Stimulated activated naive CD4-positive, alpha-beta T cell treated with Interleukin-2 at 50 U/mL for 16 hours (primary cell): ENCODE measurements at places on chromosomes 1 and 21.

DNA sequence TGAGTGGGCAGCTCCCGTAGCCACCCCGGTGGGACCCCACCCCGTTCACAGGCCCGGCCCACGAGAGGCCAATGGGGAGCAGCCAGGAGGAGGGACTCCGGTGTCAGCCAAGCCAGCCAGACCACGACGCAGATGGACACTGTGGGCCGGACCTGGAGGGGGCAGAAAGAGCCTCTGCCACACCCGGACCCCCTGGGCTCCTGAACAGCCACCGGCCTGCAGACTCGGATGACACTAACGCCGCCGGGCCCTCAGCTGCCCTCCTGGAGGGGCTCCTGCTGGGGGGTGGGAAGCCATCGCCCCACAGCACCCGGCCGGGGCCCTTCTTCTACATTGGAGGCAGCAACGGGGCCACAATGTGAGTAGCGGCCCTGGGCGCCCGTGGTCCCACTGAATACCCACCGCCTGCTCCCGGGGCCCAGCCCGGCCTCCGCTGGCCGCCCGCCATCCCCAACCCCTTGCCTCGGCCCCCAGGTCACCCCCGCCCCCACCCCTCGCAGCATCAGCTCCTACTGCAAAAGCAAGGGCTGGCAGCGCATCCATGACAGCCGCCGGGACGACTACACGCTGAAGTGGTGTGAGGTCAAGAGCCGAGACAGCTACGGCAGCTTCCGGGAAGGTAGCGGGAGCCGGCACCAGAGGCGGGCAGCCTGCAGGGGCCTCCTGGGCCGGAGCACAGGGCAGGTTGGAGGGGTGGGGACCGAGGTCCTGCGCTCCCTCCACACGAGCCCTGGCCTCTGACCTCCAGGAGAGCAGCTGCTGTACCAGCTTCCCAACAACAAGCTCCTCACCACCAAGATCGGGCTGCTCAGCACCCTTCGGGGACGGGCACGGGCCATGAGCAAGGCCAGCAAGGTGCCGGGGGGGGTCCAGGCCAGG, 6.5 kb downstream of the TTLL10 start:
- DNase-seq: no peak

- DNase-seq: no peak
These were observed 4.0 kb downstream of the TFF3 start for GRCh38 chr21:42311160-42311559.

DNA sequence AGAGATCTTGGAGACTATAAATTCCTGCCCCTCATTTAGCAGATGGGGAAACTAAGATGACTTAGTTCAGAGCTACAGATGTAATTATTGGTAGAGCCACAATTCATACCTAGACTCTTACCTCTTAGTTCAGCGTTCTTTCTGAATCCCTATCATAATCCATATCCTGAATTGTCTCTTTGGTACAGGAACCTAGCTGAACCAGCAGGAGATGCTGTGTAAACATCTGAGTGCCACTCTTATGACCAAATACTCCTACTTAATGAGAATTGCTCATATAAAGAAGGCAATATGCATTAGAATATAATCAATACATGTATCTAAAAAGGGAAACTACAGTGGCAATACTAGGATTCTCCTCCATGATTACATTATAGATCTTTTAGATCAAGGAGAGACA, 459.0 kb downstream of the SIPA1L2 start:
- DNase-seq: no peak

- no peak for DNase-seq
These were observed 61.0 kb upstream of the NBPF3 start for GRCh38 chr1:21378705-21379494.

- DNase-seq: no peak
These were observed 5.1 kb upstream of the ETV3L start for GRCh38 chr1:157104598-157105293.

DNA sequence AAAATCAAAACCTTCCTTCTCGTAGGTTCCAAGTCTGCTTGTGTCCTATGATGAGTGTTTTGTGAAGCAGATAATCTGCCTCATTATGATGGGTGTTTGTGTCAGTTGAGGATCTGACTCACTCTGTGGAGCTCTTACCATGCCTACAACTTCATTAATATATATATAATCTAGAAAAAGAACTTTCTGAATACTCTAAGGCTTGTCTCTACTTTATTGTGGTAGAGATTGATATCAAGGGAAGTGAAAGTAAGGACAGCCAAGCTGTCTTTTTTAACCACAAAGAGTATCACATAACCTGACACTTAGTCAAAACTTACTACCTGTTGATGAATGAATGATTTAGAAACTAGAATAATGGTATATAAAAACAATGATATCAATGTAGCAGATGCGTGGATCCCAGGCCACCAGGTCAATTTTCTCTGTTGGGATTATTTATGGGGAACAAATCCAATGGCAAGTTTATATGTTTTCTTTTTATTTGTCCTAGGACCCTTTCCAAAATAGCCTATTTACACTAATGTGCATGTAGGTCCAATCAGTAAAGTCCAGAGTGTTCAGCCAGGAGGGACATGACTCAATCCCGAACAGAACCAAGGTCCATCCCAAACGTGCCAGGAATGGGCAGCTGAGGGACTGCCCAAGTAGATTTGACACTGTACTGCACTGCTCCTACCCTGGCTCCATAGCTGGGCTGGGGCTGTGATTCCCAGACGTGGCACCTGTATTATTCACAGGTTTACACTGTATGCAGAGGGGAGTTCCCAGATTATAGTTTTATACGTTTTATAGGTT, 182.3 kb upstream of the GREM2 start:
- DNase-seq: no peak

DNA sequence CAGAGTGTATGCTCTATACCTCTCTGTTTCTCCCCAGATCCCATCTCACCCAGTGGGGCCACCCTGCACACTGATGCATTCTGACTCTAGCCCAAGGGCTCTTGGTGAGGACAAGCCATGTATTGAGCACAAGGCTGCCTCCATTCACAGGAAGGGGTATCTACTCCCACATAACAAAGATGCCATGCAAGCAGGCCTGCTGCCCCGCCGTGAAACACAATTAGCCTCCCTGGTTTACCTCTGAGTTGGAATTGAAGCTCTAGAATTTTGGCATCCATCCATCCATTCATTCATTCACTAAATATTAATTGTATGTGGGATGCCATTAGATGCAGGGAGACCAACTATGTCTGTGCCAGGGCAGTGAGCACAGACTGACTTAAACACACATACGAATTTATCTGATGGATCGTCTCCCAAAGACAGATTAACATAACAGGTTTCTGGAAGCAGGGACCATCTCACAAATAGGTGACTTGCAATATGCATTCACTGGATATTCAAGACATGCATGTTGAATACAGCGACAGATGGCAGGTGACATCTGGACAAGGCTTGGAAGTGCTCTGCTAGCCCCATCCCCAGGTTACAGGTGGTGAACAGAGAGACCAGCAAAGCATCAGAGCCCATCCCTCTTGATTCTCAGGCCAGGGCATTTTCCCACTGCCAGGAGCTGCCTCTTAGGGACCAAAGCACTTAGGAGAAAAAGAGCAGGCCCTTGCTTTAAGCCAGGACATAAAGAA, 34.3 kb downstream of the TRABD2B start:
- no peak for DNase-seq

DNA sequence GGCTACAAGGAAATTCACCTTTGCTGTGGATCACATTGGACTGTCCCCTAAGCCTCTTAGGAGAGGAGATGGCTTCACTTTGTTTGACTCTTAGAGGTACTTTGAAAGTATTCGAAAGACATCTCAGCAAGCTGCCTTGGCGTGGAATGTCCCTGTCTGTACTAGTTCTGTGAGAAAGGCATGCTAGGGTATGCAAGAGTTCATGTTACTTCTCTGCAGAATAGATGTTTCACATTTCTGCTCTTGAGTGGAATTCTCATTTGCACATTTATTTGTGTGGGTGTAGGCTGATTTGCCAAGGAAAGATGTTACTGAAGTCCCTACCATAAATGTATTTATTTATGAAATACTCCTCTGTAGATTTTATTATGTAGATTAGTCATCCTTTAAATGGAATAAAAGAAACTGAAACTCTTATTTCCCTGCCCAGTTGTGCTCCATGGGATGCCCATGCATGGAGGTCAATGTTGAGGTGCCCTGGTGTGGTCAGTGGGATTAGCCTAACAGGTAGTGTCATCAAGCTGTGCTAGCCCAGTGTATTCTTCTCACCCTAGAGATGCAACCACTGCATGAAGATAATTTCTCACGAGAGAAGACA, 13.8 kb downstream of the MIA3 start:
- DNase-seq: no peak

DNA sequence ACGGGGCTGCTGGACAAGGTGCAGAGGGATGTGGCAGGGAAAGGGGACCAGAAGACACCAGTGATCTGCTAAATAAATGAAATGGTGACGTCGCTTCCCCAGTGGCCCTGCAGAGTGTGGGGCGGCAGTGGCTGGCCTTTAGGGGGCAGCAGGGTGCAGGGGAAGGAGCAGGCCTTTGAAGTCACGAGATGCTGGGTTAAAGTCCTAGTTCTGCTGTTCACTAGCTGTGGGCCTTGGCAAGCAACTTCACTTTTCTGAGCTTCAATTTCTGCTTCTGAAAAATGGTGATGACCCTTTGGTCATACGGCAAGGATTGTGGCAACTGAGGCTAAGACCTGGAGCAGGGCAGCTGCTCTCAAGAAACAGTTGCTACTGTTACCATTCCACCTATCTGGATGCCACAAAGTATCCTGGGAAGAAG, 9.2 kb upstream of the GALE start:
- DNase-seq: peak; percentile 78

- DNase-seq: no peak
These were observed 137.1 kb upstream of the USP24 start for GRCh38 chr1:55352080-55352810.

DNA sequence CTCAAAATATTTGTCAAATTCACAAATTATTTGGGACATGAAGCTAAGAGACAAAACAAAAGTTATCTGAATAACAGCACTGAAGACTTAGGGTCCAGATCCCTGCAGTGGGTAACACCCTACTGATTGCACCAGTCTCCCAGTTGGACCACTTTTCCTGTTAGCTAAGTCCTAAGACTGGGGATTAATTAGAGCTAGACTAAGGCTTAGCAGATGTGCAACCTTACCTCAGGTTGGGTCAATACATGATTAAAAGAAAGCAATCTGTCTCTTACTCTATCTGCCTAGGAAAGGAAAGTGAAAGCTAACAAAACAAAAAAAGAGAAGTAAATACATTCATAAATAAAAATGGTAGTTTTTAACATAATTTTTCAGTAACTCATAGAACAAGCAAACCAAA, 737.2 kb upstream of the CHRM3 start:
- DNase-seq: no peak

DNA sequence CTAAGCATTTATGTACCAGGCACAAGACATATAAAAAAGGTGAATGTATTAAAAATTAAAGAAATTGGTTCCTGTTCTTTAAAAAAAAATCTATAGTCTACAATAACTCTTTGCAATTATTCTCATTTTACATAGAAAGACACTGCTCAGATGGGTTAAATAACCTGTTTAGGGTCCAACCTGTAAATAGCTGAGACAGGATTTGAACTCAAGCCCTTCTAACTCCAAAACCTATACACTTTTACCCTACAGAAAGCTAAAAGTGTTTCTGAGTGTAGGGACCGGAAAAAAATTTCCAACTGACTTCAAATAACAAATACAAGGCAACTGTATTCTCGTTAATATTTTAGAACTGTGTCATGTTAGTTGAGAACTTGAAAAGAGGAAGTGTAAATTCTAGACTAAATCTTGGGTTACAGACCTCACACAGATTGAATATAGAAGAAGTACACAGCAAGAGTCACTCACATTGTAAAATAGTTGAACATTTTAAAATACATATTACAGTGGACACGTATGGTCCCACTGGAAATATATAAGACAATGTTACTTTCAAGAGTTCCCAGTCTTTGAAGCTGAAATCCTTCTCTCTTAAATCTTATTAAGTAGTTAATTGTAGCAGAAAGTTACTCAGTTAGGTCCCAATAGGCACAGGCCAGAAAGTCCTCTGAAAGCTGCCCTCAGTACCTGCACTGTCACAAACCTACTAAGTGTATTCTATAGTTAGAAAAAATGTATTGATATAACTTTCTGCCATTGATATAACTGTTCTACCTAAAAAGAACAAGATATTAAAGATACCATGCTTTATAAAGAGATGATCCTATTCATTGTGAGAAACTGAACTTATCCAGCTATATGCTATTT, 7.3 kb downstream of the EDEM3 start:
- no peak for DNase-seq

GRCh38 chr21:45642122-45642813, 1.3 kb upstream of the PCBP3 start:
- no peak for DNase-seq
